Hematopoietic multipotent progenitor cell treated with erythropoietin and hydrocortisone succinate and interleukin-3 and kit ligand, for 4 days (in vitro differentiated cells): ENCODE measurements at places on chromosomes 5 and 9.

DNA sequence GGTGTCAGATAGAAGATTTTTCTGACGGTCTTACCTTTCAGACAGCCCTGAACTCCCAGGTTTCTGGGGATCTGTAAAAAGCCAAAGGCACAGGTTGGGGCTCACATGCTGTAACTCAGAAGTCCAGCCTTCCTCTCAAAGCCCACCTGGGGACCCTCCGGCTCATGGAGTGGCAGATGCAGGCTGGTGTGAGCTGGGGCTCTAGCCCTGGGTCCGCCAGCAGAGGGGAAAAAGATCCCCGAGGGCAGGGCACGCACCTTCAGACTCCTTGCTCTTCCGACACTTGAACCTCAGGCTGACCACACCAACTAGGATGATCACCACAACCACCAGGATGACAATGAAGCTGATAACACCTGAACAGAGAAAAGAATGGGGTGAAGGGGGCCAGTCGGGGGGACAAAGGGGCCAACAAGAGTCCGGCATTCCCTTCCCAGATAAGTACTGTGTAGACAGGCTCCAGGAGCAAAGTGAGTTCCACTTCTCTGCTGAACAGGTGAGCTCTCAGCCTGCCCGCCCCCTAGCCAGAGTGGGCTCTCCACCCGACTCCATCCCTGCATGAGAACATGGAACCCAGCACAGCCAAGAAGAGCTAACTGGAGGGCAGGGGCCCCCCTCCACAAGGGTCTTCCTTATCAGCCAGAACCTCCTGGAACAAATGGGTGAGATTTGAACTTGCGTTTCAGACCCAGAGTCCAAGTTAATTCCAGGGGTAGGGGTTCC lies 7.8 kb downstream of the ECSCR start:
- DNase-seq: no peak

- DNase-seq: no peak
Measured at GRCh38 chr9:76044266-76044819, 153.9 kb downstream of the PCSK5 start.

GRCh38 chr5:32559921-32560320 lies 25.4 kb upstream of the SUB1 start:
- DNase-seq: no peak

- DNase-seq: no peak
Measured at GRCh38 chr5:178801021-178801420, 58.7 kb upstream of the ZNF354B start.

- peak; percentile 60 for DNase-seq
Measured at GRCh38 chr5:138685193-138685745, 68.0 kb upstream of the CTNNA1 start.

- peak; percentile 57 for DNase-seq
Measured at GRCh38 chr5:80502800-80503199, 14.9 kb downstream of the FAM151B start.

- DNase-seq: no peak
Measured at GRCh38 chr5:42483472-42484154, 60.4 kb downstream of the GHR start.

DNA sequence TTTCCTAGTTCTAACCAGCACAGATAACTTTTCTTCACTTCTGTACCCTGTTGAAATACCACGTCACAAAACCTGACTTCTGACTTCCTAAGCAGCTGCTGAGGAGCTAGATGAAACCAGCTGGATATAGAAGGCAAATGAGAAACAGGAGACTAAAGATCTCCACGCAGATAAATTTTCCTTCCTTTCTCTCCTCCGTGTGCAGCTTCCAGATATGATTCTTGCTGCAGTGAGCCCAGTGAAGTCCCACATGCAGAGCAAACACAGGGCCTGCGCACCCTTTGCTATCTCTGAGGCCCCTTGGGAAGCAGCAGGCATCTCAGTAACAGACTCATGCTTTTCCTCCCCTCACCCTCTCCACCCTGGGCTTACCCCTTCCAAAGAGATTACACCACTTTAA lies 1638.3 kb downstream of the MAT2B start:
- peak; percentile 55 for DNase-seq

- no peak for DNase-seq
Measured at GRCh38 chr9:79684711-79685575, 113.2 kb downstream of the TLE4 start.

DNA sequence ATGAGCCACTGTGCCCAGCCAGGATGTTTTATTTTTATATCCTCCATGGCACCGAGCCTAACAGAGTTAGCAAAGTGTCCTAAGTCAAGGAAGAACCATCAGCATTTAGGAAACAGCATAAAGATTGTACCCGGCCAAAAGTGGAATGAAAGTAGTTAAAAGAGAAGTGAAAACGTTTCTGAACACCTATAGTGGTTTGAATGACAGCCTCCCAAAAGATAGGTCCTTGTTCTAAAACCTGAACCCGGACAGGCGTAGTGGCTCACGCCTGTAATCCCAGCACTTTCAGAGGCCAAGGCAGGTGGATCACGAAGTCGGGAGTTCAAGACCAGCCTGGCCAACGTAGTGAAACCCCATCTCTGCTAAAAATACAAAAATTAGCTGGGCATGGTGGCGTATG lies 37.4 kb downstream of the ZFAND5 start:
- DNase-seq: no peak

- no peak for DNase-seq
Measured at GRCh38 chr9:137371946-137372651, 50.9 kb downstream of the EXD3 start.

GRCh38 chr9:96480736-96481135 lies 30.8 kb downstream of the HABP4 start:
- DNase-seq: no peak

DNA sequence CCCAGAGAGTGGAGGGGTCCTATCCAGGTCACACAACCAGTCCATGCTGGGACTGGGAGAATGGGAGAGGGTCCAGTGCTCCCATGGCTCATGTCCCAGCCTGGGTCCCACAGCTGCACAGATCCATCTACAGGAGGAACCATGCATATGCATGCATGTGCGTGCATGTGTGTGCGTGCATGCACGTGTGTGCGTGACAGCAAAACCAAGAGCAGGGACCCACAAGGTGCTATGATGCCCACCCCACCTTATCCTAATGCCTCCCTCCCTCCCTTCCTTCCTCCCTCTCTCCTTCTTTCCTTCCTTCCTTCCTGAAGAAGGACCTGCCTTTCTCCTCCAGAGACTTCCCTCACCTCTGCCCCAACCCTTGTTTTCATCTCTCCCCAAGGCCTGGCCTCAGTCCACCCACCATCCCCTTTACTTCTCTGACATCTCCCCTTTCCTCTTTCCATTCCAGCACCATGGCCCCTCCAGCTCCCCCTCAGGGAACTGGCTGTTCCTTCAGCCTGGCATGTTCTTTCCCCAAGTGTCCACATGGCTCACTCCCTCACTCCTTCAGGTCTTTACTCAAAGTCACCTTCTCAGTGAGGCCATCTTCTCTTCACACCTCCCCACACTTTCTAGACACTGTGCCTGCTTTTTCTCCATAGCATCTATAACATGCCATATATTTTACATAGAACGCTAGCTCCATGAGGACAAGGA lies 21.8 kb downstream of the AQP7 start:
- no peak for DNase-seq

- no peak for DNase-seq
Measured at GRCh38 chr5:140249536-140249935, 53.4 kb downstream of the PFDN1 start.

DNA sequence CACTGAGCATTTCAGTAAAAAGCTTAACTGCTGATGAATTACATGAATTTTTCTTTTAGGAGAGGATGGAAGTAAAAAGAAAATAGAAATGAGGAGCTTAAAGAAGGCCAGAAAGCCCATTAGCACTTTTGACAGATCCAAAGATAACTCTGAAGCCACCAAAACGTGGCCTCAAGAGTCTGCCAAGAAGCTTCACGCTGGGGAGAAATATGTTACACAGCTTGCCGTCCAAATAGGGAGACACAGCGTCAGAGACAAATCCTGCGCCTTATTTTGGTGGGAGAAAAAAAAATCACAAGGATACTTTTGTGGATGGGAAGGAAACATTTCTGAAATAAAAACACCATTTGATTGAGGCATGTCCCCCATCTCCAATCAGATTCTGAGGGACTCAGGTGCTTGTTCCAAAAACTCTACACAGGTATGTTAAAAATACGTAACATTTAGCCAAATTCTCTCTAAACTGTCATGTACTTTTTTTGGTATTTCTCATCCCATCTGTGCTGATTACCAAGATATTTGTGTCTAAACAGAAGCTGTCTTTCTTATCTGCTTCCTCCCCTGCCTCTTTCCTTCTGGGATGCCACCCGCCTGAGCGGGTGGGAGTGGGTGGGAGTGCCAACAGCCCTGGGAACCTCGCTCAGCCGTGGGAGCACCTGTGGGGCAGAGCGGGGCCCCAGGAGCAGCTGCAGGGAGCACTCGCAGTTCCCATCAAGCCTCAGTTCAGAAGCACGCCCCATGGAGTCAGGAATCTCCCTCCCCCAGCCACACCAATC lies 275.5 kb downstream of the DENND1A start:
- DNase-seq: no peak

- no peak for DNase-seq
Measured at GRCh38 chr5:75716715-75717081, 539 bp downstream of the POC5 start.

GRCh38 chr5:14323466-14323865 lies 180.3 kb downstream of the TRIO start:
- no peak for DNase-seq

- DNase-seq: no peak
Measured at GRCh38 chr5:115166744-115167393, 2.8 kb downstream of the TRIM36 start.

DNA sequence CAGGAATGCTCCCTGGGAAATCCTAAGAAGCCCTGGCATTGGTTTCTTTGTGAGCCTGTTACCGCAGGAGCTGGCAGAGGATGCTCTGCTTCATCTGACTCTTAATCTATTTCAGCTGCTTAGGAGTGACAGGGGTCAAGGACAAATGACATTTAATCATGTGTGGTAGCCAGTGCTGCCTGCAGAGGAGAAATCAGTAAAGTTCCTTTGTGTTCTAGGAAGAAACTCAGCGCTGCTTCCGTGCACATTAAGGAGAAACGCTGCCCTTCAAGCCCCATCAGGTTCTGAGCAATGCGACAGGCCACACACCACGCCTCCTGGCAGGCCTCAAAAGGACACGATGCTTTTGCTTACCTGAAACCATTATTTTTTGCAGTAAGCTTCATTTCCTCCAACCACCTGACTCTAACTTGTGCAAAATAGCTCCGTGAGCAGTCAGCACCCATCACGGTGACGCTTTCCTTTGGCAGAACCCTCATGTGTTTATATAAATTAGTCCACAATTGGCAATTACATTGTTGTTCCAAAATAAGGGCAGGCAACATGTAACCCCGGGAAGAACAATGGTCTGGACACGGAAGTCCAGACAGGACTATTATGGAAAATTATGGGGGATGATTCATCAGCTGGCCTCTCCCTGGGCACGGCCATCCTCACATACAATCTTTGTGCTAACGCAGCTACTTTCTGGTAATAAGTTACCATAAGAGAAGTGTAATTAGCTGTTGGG lies 387.9 kb upstream of the DAP start:
- DNase-seq: no peak

- DNase-seq: no peak
Measured at GRCh38 chr9:70135176-70135575, 91.5 kb downstream of the MAMDC2 start.

GRCh38 chr5:107531308-107531707 lies 139.4 kb downstream of the EFNA5 start:
- DNase-seq: no peak

DNA sequence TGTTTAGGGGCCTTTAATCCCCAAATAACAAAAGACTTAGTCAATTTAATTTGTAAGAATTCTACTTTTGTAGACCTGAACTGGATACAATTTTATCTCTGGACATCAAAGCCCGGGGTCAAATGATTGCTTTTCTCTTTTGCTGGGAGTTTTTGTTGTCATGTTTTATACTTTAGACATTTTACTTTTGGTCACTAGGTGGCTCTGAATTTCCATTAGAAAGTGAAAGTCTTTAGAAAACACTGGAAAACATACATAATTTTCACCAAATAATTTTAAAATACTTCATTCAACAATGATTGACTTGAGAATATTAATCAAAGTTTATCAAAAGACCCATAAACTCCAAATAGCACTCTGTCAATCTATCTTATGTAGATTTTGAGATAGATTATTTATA lies 2.8 kb upstream of the PCA3 start:
- peak; percentile 33 for DNase-seq

DNA sequence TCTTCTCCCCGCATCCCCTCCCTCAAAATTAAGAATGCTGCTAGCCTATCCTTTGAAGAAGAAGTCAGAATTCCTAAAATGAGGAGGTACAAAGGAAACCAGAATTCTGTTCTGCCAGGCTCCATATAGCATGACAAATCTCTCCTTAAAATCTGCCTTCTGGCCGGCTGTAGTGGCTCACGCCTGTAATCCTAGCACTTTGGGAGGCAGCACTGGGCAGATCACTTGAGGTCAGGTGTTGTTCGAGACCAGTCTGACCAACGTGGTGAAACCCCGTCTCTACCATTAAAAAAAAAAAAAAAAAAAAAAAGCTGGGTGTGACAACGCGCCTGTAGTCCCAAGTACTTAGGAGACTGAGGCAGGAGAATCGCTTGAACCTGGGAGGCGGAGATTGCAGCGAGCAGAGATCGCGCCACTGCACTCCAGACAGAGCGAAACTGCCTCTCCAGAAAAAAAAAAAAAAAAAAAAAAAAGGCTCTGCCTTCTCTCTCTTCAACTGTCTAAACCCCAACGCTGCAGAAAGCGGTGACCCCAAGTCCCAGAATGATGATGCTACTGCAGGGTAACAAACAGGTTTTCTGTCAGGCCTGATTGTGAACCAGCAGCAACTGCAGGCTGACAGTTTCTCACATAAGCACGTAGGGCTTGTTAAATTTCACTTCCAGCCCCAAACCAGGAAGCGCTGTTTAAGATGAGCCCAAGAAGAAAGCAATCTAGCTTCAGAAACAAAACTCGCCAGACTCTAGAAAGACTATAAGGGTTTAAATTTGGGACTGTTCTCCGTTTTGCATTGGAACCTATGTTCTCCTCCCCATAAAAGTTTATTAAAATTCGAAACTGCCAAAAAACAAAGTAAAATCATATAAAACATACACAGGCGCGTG lies 963 bp upstream of the CAST start:
- DNase-seq: peak; percentile 60
